ENCODE measurements at places on chromosomes 13 and 19. TPM values are rescaled to one million over a fixed set of nuclear protein-coding genes. Genes with fewer than 3 reads are reported as not detected.

DNA sequence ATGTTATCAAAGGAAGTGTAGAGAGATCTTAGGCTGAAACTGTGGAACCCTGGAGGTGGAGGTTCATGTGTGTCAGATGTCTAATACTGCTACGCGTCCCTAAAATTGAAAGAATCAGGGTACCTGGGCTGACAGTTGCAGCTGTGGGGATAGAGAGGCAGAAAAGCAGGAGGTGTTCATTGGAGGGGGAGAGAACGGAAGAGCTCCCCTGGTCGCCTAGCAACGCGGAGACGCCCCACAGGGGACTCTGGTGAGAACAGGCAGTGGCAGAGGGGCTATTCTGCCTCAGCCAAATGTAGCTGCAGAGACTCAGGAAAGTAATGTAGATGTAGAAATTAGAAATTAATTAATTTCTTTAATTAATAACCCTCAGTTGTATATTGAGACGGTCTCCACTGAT lies 10.1 kb upstream of the ZNF835 start:
- H3K27ac ChIP-seq, result no peak overlapping the region
- H3K4me3 ChIP-seq, result no peak overlapping the region
- H3K4me1 ChIP-seq, result no peaks in the 10 kb centered on the region

DNA sequence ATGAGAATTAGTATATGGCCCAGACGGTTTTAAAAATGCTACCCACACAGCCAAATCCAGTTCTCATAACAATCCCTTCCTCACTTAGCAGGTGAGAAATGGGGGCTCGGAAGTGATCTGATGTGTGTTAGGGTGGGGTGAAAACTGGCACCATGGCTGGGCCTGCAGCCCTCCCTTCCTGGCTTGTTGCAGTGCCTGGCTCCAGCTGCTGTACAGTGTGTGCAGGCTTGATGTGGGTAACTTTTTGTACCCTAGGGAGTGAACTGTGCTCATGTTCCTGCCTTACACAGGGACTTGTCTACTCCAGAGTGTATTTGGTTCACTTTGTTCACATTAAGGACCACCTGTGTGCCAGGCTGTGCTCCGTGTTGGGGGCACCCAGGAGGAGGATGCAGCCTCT lies 177.2 kb downstream of the LMO7 start:
- no peak overlapping the region for H3K27ac ChIP-seq
- no peaks in the 10 kb centered on the region for H3K36me3 ChIP-seq
- no peaks in the 10 kb centered on the region for H3K27me3 ChIP-seq
- H3K4me1 ChIP-seq, result peaks cover 15% of the 10 kb centered on the region
- no peak overlapping the region for H3K4me3 ChIP-seq

Gene COL4A2
- total RNA-seq, result 89.9 TPM

Gene CEACAM16
- total RNA-seq, result 0.50 TPM

All from testis (tissue), 5 donors.